ENCODE measurements at places on chromosomes 11 and 22.

GRCh38 chr22:32341122-32341740, 16.4 kb upstream of the RFPL3 start:
- DNase-seq: no peak

DNA sequence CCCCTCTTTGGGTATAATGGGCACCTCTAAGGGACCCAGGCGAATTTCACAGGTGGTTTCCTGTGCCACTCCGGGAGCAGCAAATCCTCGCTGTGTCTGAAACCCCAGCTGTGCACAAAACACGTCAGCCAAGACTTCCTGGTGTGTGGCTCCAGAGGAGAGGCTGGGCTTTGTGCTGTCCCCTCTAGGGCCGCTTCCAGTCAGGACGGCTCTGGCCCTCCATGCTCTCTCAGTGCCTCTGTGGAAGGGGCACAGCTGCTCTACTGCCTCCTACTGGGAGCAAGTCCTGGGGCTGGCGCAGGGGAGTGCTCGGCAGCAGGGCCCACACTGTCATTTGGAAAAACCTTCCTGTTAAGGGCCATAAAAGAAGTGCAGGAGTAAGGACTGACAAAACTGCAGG, 23.7 kb upstream of the ARFGAP3 start:
- no peak for DNase-seq

DNA sequence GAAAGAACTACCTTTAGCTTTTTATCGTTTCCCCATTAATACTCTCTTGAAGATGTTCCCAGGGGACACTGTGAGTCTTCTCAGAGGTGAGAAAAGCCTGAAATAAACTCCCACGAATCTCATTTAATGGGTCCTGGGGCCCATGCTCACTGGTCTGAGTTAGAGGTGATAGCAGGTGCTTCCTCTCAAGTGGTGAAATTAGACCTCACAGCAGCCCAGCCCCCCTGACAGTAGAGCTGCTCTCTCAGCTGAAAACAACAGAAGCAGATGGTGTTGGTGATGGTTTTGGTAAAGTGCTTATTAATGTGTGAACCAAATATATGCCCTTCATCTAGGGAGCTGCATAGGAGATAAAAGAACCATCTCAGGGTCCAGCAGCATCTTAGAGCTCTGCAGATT, 76.8 kb upstream of the VPREB1 start:
- no peak for DNase-seq

DNA sequence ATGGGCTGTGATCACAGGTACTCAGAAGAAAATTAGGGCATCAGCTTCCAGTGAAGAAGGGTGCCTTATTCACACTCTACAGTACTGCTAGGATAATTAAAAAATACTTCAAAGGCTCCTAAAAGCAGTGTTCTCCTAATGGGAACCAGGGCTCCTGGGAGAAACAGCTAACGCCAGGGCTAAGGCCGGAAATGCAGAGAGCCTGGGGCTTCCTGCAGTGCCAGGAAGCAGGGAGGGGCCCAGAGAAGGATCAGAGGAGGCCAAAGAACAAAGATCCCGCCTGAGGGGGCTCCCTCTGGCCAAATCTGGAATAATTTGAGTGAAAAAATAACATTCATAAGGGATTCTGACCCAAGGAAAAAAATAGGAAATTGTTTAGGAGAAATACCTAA, 27.5 kb downstream of the TOLLIP start:
- no peak for DNase-seq

- no peak for DNase-seq
Measured at GRCh38 chr11:13629779-13630178, 38.7 kb upstream of the FAR1 start.

DNA sequence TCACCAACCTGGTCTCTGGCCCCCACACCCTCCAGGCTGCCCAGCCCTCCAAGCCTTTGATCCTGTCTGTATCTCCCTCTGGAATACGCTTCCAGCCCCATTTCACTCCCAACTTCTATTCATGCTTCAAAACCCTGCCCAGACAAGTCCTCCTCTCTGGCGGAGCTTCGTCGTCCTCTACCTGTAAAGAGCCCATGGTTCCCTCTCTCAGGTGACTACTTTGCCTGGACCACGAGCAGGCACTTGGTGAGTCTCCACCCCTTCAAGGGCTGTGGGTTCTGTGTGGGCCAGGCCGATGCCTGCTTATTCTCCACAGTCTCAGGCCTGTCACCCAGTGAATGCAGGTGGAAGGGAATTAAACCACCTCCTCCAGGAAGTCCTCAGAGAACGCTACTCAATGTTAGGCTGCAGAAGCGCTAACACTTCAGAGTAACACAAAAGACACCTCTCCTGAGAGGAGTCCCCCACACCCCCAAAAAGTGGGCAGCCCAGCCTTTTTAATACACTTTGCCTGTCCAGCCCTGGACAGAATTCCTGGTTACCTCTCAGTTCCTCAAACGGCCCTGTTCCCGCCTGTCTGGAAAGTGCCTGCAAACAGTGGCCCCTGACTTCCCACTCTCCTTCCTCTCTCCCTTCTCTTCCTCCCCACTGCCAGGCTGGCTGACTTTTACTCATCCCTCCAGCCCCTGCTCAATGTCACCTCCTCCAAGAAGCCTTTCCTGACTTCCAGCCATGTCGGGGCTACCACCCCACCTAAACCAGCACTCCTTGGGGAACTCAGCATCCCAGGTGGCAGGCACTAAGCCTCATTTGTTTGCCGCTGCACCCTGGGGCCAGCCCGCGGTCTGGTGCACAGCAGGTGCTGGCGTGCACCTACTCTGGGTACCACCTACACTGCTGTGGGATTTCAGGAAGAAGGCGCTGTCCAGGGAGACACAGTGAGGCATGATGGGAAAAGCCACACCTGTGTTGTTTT, 9.0 kb downstream of the RAC2 start:
- DNase-seq: no peak

DNA sequence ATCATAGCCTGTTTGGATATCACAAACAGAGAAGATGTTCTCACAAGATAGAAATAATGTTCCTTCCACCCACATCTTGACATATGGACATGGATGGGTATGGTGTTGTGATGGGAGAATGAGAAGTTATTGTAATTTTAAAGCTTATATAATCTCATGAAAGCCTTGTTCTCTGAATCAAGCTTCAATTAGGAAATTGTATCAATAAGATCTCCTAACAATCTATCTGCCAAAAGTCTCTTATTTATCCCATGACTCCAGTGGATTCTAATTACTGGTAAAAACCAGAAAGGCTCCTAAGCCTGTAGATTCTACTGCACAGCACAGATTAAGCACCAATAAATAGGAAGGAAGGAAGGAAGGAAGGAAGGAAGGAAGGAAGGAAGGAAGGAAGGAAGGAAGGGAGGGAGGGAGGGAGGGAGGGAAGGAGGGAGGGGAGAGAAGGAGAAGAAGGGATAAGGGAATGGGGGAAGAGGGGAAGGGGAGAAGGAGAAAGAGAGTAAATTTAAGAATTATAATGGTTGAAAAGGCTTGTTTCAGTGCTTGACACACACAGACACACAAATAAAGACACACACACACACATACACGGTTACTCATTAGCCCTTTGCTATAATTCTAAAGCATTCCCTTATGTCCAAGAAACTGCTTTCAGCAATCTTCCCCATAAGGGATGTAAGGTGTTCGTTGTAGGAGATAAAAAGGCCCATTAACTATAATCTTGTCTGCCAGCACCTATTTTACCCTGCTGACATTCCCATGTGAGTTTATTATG, 258.0 kb upstream of the API5 start:
- no peak for DNase-seq

DNA sequence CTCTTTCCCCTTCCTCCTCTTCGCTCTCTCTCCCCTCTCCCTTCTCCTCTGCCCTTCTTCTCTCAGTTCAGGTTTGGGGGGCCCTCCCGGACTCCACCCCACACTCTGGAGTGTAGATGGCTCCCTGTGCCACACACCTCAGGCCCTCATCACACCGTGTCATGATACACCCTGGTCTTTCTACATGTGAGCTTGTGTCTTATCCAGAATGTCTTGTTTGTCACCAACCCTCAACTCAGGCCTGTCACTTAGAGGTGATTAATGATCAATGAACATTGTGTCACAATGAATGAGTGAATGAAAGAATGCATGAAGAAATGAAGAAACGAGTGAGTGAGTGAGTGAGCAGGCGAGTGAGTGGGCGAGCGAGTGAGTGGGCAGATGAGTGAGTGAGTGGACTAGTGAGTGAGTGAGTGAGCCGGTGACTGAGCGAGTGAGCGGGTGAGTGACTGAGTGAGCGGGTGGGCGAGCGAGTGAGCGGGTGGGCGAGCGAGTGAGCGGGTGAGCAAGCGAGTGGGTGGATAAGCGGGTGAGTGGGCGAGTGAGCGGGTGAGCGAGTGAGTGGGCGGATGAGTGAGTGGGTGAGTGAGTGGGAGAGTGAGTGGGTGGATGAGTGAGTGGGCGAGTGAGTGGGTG, 33.8 kb downstream of the CAPN1 start:
- DNase-seq: no peak

DNA sequence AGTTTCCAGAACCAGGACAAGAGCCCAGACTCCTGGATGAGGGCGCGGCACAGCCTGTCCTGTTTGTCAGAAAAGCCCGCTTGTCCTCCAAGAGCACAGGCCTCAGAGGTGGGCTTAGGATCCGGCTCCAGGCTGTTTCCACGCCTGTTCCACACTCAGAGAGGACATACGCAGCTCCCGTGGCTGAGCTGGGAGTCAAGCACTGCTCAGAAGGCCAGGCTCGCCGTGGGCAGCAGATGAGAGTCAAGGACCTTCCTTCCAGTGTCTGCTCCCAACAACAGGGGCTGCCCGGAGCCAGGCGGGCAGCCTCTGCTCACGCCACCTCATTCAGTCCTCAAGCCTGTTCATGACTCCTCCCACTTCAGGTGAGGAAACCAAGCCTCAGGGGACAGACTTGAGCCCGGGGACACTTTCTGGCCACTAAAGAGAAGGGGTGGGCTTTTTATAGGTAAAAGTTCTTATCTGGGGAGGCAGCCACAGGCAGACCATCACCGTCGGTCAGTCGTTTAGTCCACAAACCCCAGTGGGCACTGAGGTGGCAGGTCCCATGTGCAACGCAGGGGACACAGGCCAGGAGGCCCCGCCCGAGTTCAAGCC, 3.8 kb downstream of the CYB5R3 start:
- no peak for DNase-seq

DNA sequence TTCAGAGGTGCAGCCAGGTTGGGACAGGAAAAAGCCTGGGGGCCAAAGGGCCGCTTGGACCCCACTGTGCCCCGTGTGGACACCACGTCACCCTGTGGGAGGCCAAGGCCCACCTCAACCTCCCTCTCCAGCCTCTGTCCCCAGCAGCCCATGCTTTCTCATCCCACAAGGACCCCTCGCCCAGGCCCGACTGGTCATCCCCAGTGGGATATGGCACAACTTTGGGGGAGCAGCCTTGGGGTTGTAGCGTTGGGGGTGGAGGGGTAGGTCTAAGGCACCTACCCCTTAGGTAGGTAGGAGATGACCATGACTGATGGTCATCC, 44.0 kb downstream of the IGF2 start:
- no peak for DNase-seq

DNA sequence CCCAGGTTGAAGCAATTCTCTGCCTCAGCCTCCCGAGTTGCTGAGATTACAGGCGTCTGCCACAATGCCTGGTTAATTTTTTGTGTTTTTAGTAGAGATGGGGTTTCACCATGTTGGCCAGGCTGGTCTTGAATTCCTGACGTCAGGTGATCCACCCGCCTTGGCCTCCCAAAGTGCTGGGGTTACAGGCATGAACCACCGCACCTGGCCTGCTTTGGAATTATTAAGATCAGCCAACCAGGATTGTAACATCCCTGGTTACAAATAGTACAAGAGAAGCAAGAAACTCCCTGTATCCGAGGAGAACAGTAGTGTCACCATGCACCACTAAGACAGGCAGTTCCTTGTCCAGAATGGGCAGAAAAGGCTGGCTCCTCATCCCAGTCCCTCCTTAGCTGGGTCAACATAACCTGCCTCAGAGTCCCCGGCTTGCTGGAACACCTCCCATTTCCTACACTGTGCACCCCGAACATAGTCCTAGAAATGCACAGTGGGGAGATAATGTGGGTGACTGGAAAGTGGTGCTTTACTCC, 77.2 kb upstream of the INCENP start:
- DNase-seq: no peak

DNA sequence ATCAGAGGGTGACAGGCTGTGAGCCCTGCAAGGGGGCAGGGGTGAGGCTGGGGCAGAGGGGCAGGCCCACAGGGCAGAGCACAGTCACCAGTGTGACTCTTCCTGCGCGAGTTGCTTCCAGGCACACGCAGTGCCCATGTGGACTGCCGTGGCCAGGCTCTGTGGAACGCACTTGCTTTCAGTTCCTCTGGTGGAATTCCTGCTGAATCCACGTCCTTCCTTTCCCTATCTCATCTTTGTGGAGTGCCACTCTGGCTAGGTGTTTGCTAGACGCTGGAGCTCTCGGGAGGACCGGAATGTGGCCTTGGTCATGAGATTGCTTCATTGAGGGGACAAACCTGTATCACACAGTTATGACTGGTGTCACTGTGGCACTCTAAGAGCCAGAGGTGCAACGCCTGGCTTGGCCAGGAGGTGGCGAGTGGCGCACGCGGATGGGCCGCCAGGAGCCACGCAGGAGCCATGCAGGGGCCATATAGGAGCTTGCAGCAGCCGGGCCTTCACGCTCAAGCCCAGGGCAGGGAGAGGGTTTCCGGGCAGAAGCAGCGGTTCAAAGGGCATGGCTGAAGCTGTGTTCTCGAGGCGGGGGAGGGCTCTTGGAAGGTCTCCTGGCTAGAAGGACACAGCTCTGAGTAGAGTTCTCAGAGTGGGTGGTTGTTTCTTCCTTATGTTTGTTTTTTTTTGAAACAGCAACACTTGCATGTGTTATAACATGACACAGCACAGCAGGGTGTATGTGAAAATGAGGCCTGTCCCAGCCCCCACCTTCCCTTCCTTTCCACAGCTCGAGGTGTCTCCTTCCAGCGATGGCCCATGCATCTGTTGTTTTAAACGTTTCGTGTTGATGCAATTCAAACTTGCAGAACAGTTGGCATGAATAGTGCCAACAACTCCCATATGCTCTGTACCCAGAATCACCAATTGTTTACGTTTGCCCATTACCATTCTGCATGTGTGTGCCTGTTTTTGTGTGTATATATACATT, 36.2 kb downstream of the TBC1D22A start:
- DNase-seq: peak; percentile 92

DNA sequence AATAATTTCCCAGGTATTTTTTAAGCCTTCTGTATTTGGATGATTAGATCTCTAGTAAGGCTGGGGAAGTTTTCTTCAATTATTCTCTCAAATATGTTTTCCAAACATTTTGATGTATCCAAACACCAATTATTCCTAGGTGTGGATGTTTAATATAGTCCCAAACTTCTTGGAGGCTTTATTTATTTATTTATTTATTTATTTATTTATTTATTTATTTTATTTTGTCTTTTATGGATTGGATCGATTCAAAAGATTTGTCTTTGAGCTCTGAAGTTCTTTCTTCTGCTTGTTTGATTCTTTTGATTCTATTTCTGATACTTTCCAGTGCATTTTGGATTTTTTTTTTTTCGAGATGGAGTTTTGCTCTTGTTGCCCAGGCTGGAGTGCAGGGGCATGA, 2267.9 kb upstream of the RAG2 start:
- no peak for DNase-seq

DNA sequence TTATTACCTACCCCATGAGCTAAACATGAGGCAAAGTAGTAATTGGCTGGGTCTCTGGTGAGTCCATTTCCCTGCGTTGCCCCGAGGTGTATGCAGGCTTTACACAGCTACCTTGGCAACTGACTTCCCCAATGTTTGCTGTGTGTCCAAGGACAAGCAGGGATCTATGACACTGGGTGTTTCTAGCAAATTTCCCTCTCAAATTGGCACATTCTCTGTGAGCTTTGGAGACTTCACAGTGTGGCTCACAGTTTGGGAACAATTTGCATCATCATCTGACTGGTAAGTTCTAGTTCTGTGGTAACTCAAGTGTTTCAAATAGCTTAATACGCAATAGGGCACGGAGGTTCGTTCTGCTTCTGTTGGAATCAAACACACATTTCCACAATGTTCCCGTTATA, 12.5 kb downstream of the NNMT start:
- DNase-seq: no peak

GRCh38 chr11:105786741-105787140, 176.9 kb downstream of the GRIA4 start:
- no peak for DNase-seq
